Stimulated activated CD4-positive, alpha-beta T cell treated with anti-CD3 and anti-CD28 coated beads, Interleukin-4, amount 100 ng/mL, for 24 hours (primary cell): ENCODE measurements at places on chromosomes 11 and 22.

GRCh38 chr11:69880041-69880825 lies 61.0 kb upstream of the FGF3 start:
- DNase-seq: no peak

GRCh38 chr11:111539426-111540113 lies 950 bp upstream of the LAYN start:
- no peak for DNase-seq

- no peak for DNase-seq
Observed at GRCh38 chr22:38138961-38139360, 28.5 kb upstream of the BAIAP2L2 start.

DNA sequence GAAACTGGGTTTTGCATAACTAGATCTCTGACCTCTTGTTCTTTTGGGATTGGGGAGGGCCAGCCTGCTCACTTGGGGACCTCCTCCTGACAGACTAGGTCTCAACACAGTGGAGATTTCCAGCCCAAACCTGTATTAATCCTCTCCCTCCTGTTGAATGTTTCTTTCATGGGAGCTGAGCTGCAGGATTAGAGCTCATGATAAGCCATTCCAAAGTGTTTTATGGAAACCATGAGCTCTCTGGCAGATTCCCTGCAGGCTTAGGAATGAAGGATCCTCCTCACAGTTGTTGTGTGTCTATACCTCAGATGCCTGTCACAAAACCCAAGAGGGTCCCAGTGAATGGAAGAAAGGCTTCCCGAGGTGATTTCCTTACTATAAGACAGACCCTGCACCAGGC lies 248.4 kb upstream of the B3GAT1 start:
- DNase-seq: no peak

- no peak for DNase-seq
Observed at GRCh38 chr11:132864811-132865576, 667.3 kb downstream of the OPCML start.

- DNase-seq: no peak
Observed at GRCh38 chr22:30947173-30947815, 21.3 kb downstream of the MORC2 start.

GRCh38 chr11:101757741-101758140 lies 157.1 kb upstream of the CEP126 start:
- DNase-seq: no peak

GRCh38 chr11:65159012-65159411 lies 11.0 kb upstream of the SPDYC start:
- no peak for DNase-seq

DNA sequence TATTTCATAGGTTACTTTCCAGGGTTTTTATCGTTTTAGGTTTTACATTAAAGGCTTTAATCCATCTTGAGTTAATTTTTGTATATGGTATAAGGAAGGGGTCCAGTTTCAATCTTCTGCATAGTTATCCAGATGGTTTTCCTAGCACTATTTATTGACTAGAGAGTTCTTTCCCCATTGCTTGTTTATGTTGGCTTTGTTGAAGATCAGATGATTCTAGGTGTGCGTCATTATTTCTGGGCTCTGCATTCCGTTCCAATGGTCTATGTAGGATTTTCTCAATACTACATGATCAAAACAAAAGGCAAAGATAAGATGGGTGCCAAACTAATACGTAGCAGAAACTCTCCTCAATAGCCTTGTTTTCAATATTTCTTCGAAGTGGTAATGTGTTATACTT lies 14.3 kb upstream of the RIC3 start:
- no peak for DNase-seq
